ENCODE measurements at places on chromosomes 2 and 18.

DNA sequence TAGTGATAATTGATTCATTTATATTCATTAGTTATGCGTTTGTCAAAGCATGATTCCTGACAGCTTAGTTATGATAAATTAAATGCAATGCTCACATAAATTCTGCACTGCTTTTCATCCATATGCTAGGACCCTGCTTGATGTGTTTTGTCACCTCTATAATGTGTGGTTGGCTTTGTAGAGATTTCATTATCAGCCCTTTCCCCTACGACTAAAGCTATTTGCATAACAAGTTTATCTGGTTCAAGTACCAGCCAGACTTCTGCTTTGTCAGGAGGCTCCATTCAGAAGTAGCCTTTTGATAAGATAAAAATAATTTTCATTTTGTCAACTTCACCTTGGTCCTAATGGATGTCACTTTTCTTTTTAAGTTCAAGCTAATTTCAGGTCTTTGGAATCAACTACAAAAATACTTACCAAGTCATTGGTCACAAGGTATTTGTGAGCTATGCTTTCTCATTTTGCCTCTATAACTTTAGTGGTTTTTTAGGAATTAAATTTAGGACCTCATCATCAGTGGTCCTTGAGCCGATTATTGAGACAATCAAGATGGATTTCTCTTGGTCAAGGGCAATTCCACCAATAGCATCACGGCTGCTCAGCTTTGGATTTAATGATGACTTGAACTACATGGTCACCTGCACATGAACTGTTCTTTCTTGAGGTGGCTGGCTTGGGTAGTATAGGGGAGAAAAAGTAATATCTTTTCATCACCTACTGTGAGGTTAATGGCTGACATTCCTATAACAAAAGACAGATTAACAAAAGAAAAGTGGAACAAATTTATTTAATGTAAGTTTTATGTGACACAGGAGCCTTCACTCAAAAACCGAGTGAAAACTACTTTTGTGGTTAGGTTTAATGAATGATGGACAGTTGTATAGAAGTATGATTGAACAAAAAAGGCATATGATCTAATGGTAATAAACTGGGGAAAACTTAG is 162.1 kb downstream of the MYO3B start:
- DNase-seq = no peak

DNA sequence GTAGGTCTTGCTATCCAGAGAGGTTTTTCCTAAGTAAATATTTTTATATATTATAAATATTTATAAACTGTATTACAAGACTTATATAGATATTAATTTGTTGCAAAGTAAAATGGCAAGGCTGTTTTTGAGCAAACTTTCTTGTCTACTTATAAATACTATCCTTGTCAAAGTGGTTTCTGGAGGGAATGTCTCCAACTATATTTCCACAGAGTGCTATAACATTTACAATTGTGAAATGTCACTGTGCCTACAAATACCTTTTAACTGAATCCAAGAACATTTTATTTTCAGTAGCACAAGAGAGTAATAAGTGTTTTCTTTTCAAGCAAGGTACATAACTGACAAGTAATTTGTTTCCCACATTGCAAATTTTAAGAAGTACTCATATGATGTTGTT is 256.8 kb downstream of the ZNF385B start:
- DNase-seq = no peak

- DNase-seq = no peak
These were observed 27.6 kb upstream of the NEMP2 start for GRCh38 chr2:190562121-190562520.

DNA sequence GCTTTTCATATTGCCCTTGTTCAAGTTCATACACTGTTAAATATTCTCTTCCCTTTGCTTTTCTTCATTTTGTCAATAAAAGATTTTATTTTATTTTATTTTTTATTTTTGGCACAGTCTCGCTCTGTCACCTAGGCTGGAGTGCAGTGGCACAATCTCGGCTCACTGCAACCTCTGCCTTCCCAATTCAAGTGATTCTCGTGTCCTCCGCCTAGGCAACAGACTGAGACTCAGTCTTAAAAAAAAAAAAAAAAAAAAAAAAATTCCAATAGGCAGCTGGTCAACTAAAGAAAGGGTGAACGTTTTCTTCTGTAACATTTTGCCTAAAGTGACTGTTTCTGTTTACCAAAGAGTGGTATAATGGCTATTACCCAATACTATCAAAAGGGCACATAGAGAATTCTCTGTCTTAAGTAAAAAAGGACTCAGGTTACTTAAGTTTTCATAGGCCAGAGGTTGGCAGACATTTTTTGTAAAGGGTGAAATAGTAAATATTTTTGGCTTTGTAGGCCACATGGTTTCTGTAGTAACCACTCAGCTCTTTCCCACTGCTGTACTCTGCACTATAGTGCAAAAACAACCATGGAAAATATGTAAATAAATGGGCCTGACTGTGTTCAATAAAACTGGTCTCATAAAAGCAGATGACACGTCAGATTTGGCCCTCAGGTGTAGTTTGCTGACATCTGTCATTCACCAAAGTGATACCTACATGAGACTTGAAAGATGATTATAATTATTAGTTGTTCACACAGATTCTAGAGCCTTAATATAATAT is 113.4 kb downstream of the MIB1 start:
- no peak for DNase-seq

DNA sequence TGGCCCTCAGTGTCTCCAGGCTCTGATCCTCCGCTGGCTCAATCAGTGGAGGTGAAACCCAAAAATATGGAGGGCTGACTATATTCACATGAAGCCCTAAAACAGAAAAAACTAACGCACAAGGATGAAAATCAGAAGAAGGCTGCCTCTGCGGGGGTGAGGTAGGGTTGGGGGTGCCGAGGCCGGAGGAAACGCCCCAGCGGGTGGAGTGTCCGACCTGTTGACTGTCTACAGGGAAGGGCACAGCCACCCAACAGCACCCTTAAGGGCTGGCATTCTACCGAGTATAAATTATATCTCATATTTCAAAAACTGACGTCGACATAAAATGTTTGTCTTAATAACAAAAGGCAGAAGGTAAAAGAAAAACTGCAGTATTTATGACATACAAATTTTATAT is 223.5 kb downstream of the HDAC4 start:
- DNase-seq = no peak

DNA sequence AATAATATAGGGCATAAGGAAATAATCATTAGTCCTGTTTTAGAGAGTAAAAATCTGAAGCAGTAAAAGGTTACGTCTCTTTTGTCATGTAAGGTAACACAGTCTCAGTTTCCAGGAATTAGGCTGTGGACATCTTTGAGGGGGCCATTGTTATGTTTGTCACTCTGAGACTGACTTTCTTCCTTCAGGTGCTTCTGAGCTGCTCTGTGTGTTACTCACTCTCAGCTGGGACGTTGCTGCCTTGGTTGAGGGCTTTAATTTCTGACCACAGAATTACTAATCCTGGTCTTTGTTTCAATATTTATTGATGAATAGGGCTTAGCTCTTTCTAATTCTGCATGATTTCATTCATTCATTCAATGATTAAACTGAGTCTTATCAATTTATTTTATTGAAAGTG is 55.9 kb upstream of the SLC38A11 start:
- DNase-seq = no peak

DNA sequence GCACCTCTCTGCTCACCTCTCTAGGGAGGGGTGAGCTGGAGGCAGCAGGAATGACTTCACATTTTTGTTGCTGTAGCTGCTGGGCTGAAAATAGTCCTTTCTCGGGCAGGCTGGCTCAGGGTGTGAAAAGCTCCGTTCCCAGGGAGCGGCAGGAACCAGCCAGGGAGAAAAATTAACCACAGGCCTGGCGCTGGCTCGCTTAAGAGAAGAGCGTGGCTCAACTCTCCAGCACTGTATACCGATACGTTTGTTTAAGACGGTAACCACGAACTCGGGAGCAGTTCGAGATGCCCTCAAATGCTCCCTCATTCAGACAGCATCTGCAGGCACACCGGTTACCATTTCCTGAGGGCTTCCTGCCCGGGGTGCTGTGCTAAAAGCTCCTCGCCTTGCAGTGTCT is 129.6 kb downstream of the CELF4 start:
- no peak for DNase-seq

Data from left renal cortex interstitium (tissue), 4 donors.